T-cell (primary cell): ENCODE measurements at places on chromosomes 6 and 20. TPM values are rescaled to one million over a fixed set of nuclear protein-coding genes. Genes with fewer than 3 reads are reported as not detected.

GRCh38 chr20:16279320-16279719, 293.9 kb downstream of the KIF16B start:
- no peaks in the 10 kb centered on the region for H3K4me1 ChIP-seq
- H3K27ac ChIP-seq: no peak overlapping the region
- peaks cover 7% of the 10 kb centered on the region for H3K36me3 ChIP-seq
- no peaks in the 10 kb centered on the region for H3K27me3 ChIP-seq

RAMACL gene
- 1.6 TPM for total RNA-seq

EYA2 gene
- total RNA-seq: not detected

SLC52A3 gene
- not detected for total RNA-seq

DNA sequence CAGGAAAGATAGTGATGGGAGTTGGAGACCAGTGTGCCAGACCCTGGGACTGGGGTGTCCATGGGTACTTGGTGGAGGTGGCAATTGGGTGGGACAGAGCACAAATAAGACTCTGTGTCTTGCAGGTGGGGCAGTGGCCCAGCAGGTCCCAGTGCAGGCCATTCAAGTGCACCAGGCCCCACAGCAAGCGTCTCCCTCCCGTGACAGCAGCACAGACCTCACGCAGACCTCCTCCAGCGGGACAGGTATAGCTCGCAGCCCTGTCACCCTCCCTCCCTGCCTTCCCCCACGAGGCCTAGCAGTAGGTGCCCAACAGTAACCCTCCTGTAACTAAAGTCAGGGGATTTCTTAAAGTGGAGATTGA, 5.3 kb downstream of the SRF start:
- DNase-seq: no peak
- no peaks in the 10 kb centered on the region for H3K27me3 ChIP-seq
- H3K4me1 ChIP-seq: peaks cover 46% of the 10 kb centered on the region
- H3K4me3 ChIP-seq: no peak overlapping the region
- peaks cover 17% of the 10 kb centered on the region for H3K36me3 ChIP-seq

- no peak for DNase-seq
- no peaks in the 10 kb centered on the region for H3K36me3 ChIP-seq
- H3K4me1 ChIP-seq: peaks cover 14% of the 10 kb centered on the region
Measured at GRCh38 chr20:2820896-2821869, 5.0 kb downstream of the TMEM239 start.

STX11 gene
- 10.7 TPM for total RNA-seq

- H3K27ac ChIP-seq: no peak overlapping the region
- H3K4me1 ChIP-seq: peaks cover 3% of the 10 kb centered on the region
- no peaks in the 10 kb centered on the region for H3K36me3 ChIP-seq
Measured at GRCh38 chr6:85416049-85416448, 33.8 kb upstream of the NT5E start.

GRCh38 chr20:58880994-58881752, 28.7 kb downstream of the GNAS start:
- no peak overlapping the region for H3K27ac ChIP-seq
- H3K27me3 ChIP-seq: no peaks in the 10 kb centered on the region
- DNase-seq: no peak
- no peaks in the 10 kb centered on the region for H3K36me3 ChIP-seq
- peaks cover 17% of the 10 kb centered on the region for H3K4me1 ChIP-seq

- H3K36me3 ChIP-seq: peaks cover 14% of the 10 kb centered on the region
- no peak overlapping the region for H3K27ac ChIP-seq
- H3K4me3 ChIP-seq: no peak overlapping the region
- no peaks in the 10 kb centered on the region for H3K27me3 ChIP-seq
- no peaks in the 10 kb centered on the region for H3K4me1 ChIP-seq
Measured at GRCh38 chr20:25672659-25673235, 23.9 kb downstream of the ZNF337 start.

- peaks cover 36% of the 10 kb centered on the region for H3K27me3 ChIP-seq
- DNase-seq: peak; percentile 56
- no peaks in the 10 kb centered on the region for H3K36me3 ChIP-seq
- H3K4me3 ChIP-seq: no peak overlapping the region
Measured at GRCh38 chr6:30480536-30481156, 8.7 kb upstream of the HLA-E start.

- H3K4me1 ChIP-seq: peaks cover 21% of the 10 kb centered on the region
- H3K4me3 ChIP-seq: no peak overlapping the region
- peaks cover 14% of the 10 kb centered on the region for H3K27me3 ChIP-seq
- H3K27ac ChIP-seq: no peak overlapping the region
- no peak for DNase-seq
- H3K36me3 ChIP-seq: no peaks in the 10 kb centered on the region
Measured at GRCh38 chr6:1612974-1613306, 3.2 kb downstream of the FOXC1 start.

DNA sequence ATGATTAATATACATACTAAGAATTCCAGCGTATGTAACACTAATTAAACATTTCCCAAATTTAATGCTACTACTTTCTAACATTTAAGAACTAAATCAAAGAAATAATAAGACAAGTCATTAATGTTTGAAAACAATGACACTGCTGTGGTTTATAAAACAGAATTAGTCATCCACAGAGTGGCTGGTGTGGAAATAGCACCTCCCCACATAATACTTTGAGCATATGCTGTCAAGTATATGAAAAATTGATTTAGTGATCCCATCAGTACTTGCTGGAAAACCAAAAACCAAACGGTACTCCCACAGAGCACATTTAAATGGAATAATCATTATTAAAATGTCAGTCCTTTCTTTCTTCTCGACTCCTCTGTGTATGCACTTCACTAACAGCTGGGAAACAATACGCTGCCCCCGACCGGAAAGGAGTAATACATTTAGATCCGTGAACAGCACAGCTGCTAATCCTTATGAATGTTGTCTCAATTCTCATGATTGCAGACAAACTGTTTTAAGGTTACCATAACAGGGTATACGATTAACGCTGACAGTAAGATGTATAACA, 78.4 kb downstream of the PREP start:
- no peak overlapping the region for H3K27ac ChIP-seq
- DNase-seq: no peak
- no peaks in the 10 kb centered on the region for H3K27me3 ChIP-seq
- H3K4me1 ChIP-seq: no peaks in the 10 kb centered on the region
- H3K4me3 ChIP-seq: no peak overlapping the region

GRCh38 chr20:10696650-10697049, 22.9 kb upstream of the JAG1 start:
- no peaks in the 10 kb centered on the region for H3K4me1 ChIP-seq
- H3K27me3 ChIP-seq: peaks cover 3% of the 10 kb centered on the region
- DNase-seq: no peak

FUT9 gene
- total RNA-seq: not detected

DNA sequence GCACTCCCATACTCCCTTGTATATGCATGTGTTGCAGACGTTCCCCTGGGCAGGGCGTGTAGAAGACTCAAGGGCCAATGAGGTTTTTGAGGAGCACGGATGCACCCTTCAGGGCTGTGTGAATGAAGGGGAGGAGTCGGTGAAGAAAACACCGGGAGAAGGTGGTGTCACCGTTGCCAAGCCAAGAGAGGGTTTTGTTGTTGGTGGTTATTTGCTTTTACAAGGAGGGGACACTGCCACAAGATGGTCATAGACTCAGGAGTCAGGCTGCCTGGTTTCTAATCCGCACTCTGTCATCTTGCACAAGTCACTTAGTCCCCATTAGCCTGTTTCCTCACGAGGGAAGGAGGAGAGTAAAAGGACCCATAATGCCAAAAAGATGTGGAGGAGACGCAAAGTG, 124.0 kb downstream of the PXDC1 start:
- no peak overlapping the region for H3K27ac ChIP-seq
- H3K4me3 ChIP-seq: no peak overlapping the region
- no peaks in the 10 kb centered on the region for H3K27me3 ChIP-seq
- peaks cover 14% of the 10 kb centered on the region for H3K4me1 ChIP-seq
- DNase-seq: no peak
- no peaks in the 10 kb centered on the region for H3K36me3 ChIP-seq

BMP6 gene
- total RNA-seq: not detected

GRCh38 chr20:52242237-52243230, 51.0 kb upstream of the ZFP64 start:
- DNase-seq: no peak
- no peaks in the 10 kb centered on the region for H3K27me3 ChIP-seq
- H3K4me3 ChIP-seq: no peak overlapping the region
- no peak overlapping the region for H3K27ac ChIP-seq
- no peaks in the 10 kb centered on the region for H3K4me1 ChIP-seq

DNA sequence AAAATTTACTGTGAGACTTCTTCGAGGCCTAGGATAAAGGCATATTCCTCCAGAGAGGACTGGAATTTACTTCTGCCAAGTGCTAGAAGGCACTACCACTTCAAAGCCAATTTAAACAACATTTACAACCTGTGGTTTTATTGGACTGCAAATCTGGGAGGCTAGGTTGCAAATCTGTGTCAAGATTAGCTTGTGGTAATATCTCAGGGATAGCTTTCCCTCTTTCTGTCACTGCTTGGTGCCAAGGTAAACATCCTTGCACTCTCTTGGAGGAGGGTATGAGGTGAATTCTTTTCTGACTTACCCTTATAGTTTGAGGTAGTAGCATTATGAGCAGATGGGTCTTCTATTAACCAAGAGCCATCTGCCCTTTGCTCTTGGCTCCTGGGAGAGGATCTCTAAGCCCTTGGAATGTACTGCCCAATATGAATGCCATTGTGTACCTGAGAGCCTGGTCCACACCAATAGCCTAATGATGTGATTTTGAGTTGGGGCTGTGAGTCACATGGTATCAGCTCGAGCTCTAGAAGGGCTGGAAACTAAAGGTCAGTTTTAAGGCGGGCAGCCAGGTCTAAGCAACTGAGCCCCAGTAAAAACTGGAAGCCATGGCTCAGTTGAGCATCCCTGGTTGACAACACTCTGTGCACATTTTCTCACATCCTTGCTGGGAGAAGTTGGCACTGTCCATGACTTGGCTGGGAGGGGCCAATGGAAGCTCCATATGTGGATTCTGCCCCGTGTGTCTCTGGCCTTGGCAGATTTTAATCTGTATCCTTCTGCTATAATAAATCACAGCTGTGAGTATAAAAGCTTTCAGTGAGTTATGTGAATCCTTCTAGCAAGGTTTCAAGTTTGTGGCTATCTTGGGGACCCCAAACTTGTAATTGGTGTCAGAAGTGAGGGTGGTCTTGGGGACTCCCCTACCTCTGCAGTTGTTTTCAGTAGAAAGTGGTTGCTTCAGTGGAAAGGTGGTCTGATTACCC, 188.1 kb downstream of the UBE3D start:
- no peaks in the 10 kb centered on the region for H3K27me3 ChIP-seq
- no peak overlapping the region for H3K4me3 ChIP-seq
- DNase-seq: no peak
- H3K4me1 ChIP-seq: no peaks in the 10 kb centered on the region

GRCh38 chr6:132971676-132972075, 157.3 kb downstream of the RPS12 start:
- no peaks in the 10 kb centered on the region for H3K36me3 ChIP-seq
- no peaks in the 10 kb centered on the region for H3K27me3 ChIP-seq
- DNase-seq: no peak
- no peaks in the 10 kb centered on the region for H3K4me1 ChIP-seq

GRCh38 chr6:139932671-139933070, 558.2 kb upstream of the CITED2 start:
- no peak overlapping the region for H3K4me3 ChIP-seq
- H3K27ac ChIP-seq: no peak overlapping the region
- DNase-seq: no peak
- H3K36me3 ChIP-seq: no peaks in the 10 kb centered on the region
- no peaks in the 10 kb centered on the region for H3K27me3 ChIP-seq
- H3K4me1 ChIP-seq: no peaks in the 10 kb centered on the region

F13A1 gene
- total RNA-seq: 0.18 TPM

GRCh38 chr6:158978757-158979156, 21.2 kb downstream of the RSPH3 start:
- no peak overlapping the region for H3K4me3 ChIP-seq
- no peak overlapping the region for H3K27ac ChIP-seq
- H3K4me1 ChIP-seq: no peaks in the 10 kb centered on the region
- no peaks in the 10 kb centered on the region for H3K36me3 ChIP-seq
- DNase-seq: no peak

GSTA2 gene
- not detected for total RNA-seq

DNA sequence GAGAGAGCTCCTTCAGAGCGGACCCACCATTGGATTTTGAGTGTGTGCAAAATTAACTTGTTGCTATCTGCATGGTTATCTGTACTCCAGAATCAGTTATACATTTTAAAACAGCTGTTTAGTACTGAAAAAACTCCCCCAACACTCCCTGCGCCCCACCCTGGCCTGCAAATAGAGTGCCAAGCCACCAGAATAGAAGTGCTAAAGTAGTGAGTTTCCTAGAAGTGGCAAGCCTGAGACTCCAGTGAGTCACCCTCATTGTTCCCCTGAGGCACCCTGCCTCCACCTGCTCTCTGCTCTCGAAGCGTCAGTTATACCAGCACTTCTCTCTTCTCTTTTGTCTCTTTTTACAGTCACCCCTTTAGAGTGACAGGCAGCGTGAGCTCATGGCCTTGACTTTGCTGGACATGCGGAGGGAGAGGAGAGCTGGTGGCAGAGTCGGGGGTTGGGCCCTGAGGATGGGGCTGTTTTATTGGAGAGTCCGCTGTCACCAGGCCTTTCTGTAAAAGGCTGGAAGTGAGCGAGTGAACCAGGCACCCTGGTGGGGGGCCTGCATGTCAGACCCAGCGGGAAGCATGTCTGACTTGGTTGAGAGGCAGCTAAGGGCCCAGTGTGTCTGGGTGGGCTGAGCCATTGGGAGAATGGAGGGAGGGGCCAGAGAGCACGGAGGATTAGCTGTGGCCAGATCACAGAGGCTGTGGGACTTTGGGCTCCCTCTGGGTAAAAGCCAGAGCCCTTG, 10.4 kb downstream of the IGF2R start:
- no peaks in the 10 kb centered on the region for H3K36me3 ChIP-seq
- no peak overlapping the region for H3K4me3 ChIP-seq
- DNase-seq: no peak
- H3K27ac ChIP-seq: peak overlapping the region; percentile 83
- peaks cover 28% of the 10 kb centered on the region for H3K4me1 ChIP-seq
- H3K27me3 ChIP-seq: no peaks in the 10 kb centered on the region

FAM162B gene
- total RNA-seq: not detected

- no peaks in the 10 kb centered on the region for H3K4me1 ChIP-seq
- DNase-seq: no peak
- H3K4me3 ChIP-seq: no peak overlapping the region
- H3K27ac ChIP-seq: no peak overlapping the region
- H3K36me3 ChIP-seq: no peaks in the 10 kb centered on the region
- H3K27me3 ChIP-seq: peaks cover 4% of the 10 kb centered on the region
Measured at GRCh38 chr6:145744619-145745018, 9.3 kb upstream of the EPM2A start.

DNA sequence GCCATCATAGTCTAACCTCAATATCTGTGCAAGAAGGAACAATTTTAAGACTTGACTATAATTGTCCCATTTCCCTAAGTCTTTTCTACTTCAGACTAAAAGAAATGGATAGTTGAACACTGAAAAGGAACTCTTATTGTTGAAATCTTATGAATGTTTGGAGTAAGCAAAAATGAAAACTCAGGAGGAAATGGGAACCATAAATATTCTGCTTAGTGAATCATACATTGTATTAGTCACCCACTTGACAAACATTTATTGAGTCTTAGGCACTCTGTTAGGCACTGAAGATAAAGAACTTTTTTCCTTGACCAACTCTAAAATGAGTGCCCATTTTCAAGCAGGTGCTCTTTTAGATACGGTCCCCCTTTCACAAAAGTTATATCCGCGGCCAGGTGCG, 8.7 kb downstream of the CCDC170 start:
- H3K4me3 ChIP-seq: no peak overlapping the region
- no peaks in the 10 kb centered on the region for H3K4me1 ChIP-seq
- no peak for DNase-seq
- no peaks in the 10 kb centered on the region for H3K36me3 ChIP-seq

COL11A2 gene
- total RNA-seq: 2.7 TPM

GRCh38 chr6:1131285-1132079, 180.4 kb upstream of the FOXQ1 start:
- H3K36me3 ChIP-seq: no peaks in the 10 kb centered on the region
- H3K4me1 ChIP-seq: no peaks in the 10 kb centered on the region
- no peak for DNase-seq
- H3K27me3 ChIP-seq: peaks cover 9% of the 10 kb centered on the region
- no peak overlapping the region for H3K27ac ChIP-seq
